Kasumi-1 (cell line): ENCODE measurements at places on chromosomes 2 and 18.
A peak's percentile ranks its signal among the peaks of the same experiment; 100 is the strongest.

DNA sequence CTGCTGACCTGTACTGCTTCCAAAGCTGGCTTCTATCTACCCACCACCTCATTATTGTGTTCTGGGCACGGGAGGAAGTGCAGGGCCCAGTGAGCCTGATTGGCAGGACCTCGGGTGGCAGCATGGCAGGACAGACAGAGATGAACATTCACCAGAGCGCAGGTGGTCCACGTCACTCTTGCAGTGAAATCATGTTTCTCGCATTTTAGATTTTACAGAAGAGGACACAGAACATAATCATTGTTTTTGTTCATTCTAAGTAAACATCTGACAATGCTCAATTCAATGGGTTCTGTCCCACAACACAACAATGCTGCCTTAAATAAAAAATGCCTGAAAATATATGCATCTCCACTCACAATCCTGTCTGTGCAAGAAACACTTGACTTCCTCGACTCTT is 11.5 kb upstream of the BIN1 start:
- no peak for DNase-seq

DNA sequence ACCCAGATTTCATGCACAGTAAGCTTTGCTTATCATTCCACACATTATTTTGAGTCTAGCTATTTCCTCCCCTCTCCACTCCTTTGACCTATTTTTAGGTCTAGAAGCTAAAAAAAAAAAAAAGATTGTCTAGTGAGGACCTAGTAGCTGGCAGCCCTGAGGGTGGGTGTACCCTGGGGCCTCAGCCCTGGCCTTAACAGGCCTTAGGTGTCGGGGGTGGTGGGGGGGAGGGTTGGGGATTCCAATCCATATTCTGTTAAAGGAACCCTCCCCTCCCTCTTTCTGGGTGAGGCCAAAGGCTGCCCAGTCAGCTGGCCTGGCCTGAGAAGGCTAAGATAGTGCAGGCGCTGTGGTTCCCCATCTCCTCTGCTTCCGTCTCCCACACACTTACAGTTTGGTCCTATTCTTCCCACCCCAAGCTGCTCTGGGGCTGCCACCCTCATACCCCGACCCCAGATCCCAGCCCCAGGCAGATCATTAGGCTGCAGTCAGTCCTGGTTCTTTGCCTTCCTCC is 65.5 kb upstream of the HK2 start:
- no peak for DNase-seq

GRCh38 chr2:108916122-108916795 is 72.8 kb downstream of the EDAR start:
- DNase-seq = no peak

GRCh38 chr2:62306751-62307468 is 111.0 kb downstream of the B3GNT2 start:
- no peak for DNase-seq

DNA sequence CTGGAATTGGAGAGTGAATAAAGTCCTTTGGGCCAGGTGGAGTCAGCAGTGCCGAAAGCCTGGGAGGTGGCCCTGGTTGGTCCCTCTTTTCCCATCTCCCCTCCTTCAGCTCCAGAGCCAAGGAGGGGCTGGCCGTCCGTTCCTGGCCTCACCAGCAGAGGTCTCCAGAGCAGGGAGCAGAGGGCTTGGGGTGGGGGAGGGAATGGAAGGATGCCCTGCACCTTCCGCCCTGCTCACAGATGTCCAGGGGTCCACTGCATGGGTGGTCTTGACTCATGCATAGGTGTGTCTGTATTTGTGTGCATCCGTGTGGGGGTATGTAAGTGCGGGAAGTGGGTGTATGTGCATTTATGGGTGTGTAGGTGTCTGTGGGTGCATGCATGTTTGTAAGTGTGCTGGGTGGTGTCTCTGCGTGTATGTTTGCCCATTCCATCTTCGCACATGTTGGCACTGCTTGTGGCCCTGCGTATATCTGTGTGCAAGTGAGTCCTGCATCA is 201.8 kb downstream of the ZFP36L2 start:
- peak; percentile 50 for DNase-seq

- no peak for DNase-seq
Observed at GRCh38 chr2:232888839-232889529, 18.9 kb downstream of the SNORC start.

GRCh38 chr18:9482790-9483189 is 7.5 kb downstream of the RALBP1 start:
- DNase-seq = peak; percentile 13

GRCh38 chr2:23694058-23695045 is 232.6 kb downstream of the ATAD2B start:
- no peak for DNase-seq

DNA sequence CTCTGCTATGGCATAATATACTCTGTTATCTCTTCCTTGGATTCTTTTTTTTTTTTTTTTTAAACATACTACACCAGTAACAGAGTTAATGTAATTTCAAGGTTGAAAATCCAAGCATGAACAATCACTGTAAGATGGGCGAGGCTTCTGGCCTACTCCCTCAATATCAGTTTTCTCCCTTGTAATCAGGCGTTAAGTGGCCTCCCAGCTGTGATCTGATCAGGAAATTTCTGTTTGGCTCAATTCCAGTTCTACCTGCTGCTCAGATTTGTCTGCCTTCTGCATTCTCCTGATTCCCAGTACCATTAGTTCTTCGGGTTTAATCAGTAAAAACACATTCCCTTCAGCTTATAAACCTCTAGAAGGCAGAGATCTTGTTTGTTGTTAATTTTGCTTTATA is 18.6 kb downstream of the PRKD3 start:
- DNase-seq = no peak

DNA sequence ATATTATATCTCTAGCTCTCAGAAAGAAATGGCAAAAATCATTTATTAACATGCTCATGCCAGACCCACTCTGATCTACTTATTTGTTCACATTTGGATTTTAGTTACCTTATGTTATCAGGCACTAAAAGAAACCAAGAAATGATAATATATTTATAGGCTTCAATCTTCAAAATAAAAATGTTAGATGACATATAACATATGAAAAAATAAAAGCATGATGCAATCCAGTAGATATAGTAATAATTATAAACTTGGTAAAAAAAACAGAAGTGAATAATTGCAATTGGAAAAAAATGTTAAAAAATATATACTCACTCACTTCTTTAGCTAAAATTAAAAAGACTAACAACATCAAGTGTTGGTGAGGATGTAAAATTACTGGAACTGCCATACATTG is 248.3 kb upstream of the VRK2 start:
- DNase-seq = no peak

- DNase-seq = peak; percentile 93
Observed at GRCh38 chr2:176652300-176653182, 383.3 kb downstream of the MTX2 start.

DNA sequence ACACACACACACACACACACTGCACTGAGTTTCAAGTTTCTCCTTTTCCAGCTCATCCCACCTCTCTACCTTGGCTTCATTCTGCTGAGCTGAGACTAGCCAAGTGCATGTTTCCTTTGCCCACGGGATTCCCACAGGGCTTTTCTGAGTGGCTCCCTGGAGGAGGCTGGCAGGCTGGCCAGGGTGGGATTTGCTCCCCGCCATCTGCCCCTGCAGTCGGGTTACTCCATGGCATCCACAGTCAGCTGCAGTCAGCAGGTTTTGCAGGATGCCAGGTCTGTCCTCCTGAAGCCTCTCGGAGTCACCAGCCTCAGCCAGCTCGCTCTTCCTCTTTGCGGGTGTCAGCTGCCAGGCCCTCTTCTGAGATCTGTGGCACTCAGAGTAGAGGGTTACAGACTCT is 783.7 kb upstream of the SOX11 start:
- DNase-seq = no peak

GRCh38 chr18:79856119-79857007 is 58.6 kb downstream of the KCNG2 start:
- peak; percentile 27 for DNase-seq

DNA sequence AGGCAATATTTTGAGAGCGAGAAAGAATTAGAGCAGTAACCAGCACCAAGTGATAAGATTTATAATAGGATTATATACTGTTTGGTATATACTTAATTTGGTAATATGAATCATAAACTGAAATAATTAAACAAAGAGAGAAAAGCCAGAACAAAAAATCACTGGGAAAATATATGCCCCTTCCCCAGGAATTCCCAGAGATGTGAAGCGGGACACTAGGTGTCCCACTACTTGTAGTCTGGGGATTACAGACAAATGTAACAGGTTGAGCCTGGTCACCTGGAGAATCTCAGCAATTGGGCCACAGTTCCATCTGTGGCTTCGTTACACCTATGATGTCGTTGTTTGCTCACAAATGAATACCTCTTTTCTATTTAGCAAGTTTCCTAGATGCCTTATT is 256.1 kb upstream of the CHAC2 start:
- DNase-seq = no peak

GRCh38 chr2:237322564-237322963 is 91.4 kb downstream of the COL6A3 start:
- no peak for DNase-seq

DNA sequence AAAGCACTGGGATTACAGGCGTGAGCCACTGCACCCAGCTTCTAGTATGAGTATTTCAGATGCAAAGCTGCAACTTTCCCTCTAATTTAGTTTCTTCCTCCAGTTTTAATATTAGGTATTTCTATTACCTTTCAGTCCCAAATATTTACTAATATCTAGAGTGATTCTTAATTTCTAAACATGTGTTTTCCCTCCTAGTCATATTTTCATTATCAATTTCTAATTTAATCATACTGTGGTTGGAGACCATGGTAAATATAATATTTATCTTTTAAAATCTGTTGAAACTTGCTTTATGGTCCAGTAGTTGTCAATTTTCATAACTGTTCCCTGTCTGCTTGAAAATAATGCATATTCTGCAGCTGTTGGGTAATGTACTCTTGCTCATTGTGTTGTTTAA is 245.9 kb upstream of the REV1 start:
- DNase-seq = no peak
